M059J (cell line): ENCODE measurements at places on chromosomes 12 and 14.

DNA sequence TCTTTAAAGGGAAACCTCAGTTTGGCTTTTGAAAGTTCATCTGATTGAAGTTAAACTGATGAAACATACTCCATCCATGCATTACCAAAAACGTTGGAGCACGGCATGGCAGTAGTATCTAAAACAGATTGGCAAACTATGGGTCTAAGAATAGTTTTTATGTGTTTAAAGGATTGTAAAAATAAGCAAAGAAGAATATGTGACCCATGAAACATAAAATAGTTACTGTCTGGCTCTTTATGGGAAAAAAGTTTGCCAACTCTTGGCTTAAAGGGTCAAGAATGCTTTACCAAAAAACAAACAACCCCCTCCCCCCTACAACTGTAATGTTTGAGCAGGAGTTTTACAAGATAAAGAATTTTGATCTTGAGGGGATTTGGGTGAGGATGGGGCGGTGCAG, 32.6 kb downstream of the TRAF3 start:
- DNase-seq: no peak

- DNase-seq: no peak
These were observed 6.0 kb downstream of the ZBTB39 start for GRCh38 chr12:57000393-57000792.

DNA sequence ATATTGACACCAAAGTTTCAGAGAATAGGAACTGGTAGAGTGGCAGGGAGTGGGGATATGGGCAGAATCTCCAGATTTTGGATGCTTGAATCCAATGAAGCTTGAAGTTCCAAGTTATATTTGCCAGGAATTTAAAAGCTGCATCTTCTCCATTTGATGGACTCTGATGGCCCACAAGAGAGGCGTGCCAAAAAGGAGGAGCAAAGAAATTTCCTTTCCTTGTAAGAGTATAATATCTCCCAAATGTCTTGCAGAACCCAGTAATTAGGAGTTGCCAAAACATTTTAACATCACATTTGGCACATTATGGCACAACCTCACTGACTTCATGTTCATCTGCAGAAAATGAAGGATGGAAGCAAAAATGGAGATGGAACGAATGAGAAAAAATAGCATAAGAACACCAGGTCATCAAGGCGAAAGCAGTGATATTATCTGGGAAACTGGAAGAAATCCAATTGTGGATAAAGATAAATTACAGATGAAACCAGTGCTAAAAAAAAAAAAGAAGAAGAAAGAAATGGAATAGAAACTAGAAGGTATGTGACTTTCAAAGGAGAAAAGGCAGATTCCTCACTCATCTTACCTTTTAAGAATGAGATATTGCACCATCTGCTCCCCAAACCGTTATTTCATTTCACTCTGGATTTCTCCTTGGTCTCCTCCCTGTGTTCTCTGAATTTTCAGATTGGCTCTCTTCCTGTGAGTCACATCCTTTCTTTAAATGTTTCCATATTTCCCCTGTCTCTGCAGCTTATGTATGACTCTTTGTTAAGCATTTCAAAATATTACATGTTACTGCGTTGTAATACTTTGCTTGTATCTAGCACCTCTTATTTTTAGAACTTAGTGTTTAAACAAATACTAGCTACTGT, 13.5 kb upstream of the FLRT2 start:
- no peak for DNase-seq

DNA sequence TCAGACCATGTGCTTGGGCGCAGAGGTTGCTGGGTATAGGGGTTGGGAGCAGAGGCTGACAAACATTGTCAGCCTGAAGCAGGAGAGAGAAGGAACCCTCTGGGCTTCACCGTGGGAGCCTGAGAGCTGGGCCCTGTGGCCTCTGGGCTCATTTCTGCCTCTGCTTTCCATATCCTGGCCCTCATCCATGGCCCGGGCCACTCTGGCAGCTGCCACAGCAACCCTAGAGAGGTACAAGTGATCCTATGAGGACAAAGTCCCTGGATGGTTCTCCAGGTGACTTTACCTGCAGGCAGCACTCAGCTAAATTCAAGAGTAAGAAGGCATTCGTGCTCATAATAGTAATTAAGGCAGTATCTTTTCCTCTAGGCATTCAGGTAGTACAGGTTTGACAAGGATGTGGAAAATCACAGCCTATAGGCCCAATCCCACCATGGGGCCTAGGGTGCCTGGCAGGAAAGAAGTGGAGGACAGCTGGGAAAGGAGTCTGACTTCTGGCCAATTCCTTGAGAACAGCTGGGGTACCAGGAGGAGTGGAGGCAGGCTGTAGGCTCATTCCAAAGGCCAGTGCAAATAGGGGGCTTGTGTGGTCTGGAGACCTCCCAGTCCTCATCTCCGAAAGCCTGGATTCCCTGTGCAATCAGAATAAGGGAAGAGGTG, 3.6 kb upstream of the TTC7B start:
- DNase-seq: no peak

GRCh38 chr12:52207895-52208294, 16.1 kb upstream of the KRT80 start:
- DNase-seq: peak; percentile 91

DNA sequence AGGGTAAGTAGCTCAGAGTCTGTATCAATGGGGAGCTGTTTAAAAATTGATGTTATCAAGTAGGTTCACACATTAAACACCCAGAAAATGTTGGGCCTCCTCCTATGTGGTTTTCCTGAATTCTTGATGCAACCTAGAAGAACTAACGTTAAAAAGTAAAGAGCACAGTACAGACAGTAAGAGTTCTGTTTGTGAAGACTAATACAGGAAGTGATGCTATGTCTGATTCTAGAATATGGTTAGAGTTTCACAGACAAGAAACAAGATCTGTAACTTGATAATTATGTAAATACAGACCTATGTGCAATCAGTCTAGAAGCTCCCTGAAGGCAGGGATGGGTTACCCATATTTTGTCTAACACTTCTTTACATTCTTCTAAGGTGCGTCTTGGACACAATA, 214.9 kb upstream of the BTG1 start:
- DNase-seq: no peak

DNA sequence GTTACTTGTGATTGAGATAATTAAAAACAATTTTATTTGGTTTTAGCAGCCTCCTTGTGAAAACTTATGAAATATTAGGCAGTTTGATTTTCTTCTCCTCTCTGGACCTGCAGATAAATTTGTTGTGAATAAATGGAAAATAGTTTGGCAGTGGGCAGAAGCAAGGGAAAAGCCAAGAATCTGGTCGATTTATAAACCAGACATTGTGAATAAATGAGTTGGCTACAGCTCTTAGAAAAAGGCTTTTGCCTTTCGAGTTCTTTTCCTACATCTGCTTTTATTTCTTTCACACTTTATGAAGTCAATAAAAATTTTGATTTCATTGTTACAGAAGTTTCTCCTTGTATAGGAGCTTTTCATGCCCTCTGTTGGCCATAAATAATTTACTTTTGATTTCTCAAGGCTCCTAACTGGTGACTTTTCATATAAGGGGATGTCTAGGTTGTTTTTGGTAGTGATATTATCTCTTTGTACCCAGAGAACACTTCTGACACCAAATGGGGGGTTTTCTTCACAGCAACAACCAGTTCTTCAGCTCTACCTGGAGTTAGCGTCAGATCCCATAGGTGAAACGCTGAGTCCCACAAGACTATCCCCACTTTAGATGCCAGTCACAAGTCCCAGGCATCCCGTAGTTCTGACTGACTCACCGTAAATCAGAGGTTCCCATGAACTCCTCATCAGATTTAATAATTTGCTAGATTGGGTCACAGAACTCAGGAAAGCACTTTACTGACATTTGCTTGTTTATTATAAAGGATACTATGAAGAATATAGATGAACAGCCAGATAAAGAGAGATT, 136.5 kb upstream of the DNM1L start:
- DNase-seq: no peak

GRCh38 chr12:93682846-93683261, 5.7 kb downstream of the CRADD start:
- peak; percentile 79 for DNase-seq

DNA sequence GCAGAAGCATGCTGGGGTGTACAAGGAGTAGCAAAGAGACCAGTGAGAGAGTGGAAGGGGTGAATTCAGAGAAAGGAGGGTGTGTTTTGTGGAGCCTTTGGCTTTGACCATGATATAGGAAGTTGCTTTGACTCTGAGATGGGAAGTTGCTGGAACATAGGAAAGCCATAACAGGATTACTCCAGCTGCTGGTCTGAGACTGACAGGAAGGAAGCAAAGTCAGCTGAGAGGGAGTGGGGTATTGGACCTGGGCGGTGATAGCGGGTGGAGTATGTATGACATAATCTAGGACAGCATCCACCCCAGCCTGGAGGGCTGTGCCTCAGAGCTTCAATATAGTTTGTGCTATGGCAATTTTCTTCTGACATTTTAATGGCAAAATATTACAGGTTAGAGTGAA, 324.4 kb downstream of the PDZRN4 start:
- DNase-seq: no peak

DNA sequence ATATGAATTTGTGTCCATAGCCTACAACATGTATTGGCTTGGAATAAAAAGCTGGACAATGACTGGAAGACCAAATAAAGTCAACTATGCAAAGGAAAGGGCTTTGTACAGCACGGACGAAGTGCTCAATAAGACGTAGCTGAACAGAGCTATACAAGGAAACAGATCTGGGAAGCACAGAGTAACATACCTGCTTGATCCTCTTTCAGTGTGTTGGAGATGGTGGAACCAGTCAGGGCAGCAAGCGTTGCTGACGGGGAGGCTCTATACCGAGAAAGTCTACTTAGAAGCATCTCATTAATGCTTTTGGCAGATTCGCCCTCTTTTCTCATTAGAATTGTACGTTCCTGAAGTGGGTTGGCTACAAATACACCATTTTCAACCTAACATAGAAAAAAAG, 99.3 kb downstream of the HECTD4 start:
- DNase-seq: no peak

GRCh38 chr14:31926652-31927347, 150.3 kb upstream of the ARHGAP5 start:
- DNase-seq: no peak

DNA sequence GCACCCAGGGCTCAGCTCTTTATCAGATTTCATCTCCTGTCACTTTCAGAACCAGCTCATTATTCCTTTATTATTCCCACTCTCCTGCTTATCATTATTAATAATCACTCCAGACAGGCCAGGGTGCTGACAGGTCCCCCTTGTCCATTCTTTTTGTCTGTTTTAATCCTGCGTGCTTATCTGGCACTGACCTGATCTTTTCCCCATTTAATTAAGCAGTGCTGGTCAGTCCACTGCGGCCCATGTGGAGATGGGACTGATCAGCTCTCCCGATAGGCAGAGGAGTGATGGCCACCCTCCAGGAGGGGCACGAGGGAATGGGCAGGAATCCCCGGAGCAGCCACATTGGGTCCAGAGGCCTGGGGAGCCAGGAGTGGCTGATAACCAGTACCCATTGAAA, 55.5 kb upstream of the GPATCH2L start:
- DNase-seq: no peak

DNA sequence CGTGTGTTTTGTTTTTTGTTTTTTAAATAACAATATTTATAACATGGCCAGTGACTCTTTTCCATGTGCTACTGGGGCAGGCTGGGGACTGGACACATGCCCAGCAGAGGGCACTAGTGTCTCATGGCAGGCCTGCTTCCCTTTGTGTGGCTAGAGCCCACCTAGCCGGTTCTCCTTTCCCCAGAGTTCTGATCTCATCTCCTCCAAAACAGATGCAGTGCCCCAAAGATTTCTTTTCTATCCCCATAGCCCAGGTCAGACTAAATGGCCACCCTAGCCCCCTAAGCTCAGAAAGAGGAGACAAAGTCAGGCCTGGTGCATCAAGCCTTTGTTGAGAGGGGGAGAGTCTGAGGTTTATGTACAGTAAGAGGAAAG, 21.2 kb downstream of the PRPF40B start:
- DNase-seq: peak; percentile 63

DNA sequence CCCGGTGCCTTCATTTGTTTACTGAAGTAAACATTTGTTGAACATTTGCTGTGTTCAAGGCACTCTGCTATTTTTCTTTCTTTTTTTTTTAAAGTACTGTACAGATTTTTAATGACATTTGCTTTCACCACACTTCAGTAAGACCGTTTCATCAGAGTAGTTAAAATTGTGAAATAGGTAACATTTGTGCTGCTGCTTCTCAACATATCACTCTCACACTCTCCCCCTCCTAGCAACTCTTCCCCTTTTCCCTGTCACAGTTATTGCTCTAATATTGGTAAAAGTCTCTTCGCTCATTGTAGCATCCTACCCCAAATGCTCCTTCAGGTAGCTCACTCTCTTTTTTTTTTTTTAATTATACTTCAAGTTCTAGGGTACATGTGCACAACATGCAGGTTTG, 49.6 kb downstream of the SRGAP1 start:
- no peak for DNase-seq

DNA sequence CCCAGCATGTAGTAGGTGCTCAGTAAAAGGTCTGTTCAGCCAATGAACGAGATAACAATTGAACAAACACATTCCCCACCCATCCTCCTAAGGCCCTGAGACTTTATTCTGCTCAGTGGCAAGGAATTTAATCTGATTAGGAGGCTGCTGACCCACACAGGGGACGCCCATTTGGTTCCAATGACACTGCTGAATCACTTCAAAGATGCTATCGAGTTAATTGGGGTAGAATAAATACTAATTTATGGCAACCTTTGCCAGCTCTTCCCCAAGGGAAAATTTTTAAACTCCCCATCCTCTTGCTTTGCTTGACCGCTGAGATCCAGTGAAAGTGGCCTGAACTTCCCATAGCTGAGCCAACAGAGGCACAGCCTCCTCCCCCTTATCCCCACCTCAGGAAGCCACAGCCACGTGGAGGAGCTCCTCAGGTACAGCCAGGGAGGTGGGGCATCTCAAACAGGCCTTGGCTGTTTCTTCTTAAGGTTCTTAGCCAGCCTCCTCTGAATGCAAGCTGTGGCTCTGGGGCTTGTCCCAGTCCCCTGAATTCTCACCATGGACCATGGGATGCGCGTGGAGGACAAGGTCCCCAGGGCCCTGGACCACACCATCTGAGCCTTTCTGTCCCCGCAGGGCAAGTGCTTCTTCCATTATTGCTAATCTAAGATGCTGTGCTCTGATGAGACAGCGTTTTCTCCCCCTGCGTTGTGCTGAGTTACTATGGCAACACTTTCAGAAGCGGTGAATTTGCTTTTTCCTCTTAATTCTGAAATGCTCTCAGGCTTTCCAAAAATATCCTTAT, 26.7 kb downstream of the C14orf132 start:
- no peak for DNase-seq

DNA sequence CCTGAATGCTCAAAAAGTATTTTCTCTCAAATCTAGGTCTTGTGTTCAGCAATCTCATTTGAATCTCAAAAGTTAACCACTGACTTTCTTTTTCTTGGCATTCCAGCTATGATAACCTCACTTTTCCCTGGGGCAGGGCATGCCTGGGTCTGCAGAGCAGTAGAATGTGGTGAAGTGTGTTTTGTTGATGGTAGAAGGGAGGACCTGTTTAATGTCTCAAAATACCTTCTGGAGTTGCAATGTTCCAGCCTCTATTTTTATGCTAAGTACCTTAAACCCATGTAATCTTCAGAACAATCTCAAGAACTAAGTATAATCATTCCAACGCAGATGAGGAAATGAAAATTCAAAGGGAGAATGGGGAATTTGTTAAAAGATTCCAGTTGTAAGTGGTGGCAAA, 82.1 kb upstream of the FUT8 start:
- peak; percentile 35 for DNase-seq
